ENCODE measurements at places on chromosomes 5 and 9.

DNA sequence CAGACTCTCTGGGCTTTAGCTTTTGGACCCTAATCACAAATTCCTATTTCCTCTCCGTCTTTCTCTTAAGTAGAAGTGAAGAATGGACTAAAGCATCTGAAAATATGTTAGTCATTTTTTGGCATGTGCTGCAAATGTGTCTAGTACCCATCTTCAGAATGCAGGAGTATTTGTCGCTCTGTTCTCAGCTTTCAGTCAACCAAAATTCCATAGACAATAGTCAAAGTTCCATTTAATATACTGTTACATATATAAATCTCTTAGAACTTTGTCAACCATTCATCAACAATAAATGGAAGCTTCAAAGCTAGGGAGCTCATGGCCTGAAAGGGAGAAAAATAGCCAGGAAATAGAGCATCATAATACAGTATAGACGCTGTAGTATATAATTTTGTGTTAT lies 509.4 kb downstream of the BNC2 start:
- no peak for DNase-seq

GRCh38 chr5:54361691-54362411 lies 51.5 kb upstream of the ARL15 start:
- peak; percentile 49 for DNase-seq

GRCh38 chr9:21523021-21524014 lies 41.2 kb upstream of the IFNE start:
- DNase-seq = no peak

- DNase-seq = no peak
Measured at GRCh38 chr5:139668924-139669661, 20.9 kb downstream of the CXXC5 start.

GRCh38 chr5:33321026-33321425 lies 119.7 kb upstream of the TARS1 start:
- peak; percentile 16 for DNase-seq

DNA sequence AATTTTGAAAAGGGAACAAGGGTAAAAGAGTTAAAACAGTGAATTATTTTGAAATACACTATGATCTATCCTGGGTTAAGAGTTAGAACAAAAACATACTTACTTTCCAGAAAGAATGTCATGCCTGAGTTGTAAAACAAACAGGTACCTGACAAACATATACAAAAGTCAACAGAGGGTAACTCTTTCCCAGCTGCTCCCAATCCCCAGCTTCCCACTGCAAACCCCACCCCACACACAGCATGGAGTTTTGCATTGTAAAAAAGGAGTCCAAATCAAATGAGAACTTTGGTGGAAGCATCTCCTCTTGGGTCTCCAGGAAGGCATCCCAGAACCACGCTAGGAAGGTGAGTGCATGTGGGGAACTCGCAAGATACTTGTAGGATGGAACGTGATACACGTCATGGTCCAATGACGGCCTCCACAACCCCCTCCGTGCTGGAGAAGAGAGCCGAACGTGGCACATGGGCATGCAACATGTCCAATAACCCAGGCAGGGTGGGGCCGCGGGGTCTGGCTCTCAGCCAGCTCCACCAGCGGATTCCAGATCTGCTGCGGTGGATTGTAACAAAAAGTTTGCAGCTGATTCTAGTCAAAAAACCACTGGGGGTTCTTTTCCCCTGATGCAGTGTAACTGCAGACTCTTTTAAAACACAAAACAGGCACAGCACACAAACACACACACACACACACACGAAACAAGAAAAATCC lies 55.8 kb downstream of the EPB41L4B start:
- DNase-seq = no peak

DNA sequence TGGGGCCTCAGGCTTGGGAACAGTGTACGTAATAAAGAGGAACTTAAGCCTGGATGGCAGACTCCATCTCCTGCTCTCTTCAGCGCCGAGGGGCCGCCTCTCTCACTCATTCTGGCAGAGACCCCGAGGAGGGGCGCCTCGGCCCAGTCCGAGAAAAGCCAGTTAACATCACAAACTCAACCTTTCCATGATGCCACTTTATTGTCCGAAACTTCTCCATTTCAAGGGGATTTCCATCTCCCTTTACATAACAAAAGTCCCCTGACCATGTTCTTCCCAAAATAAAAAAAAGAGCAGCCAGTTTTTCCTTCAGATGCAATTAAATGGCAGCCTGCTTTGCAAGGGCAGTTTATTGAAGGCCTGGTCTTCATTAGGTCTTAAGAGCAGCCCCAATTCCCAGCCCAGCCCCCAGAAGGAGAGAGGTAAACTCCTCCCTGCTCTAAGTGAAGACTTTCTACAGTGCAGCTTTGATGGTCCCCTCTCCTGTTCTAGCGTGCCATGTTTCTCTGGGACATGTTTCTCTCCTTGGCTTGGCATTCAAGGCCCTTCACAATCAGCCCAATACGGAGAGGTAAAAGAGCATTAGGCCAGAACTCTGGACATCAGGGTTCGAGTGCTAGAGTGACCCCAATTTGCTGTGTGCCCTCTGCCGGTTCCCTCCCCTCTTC lies 19.5 kb upstream of the RAB14 start:
- DNase-seq = peak; percentile 45

GRCh38 chr5:135502836-135503520 lies 32.8 kb downstream of the NEUROG1 start:
- DNase-seq = no peak

DNA sequence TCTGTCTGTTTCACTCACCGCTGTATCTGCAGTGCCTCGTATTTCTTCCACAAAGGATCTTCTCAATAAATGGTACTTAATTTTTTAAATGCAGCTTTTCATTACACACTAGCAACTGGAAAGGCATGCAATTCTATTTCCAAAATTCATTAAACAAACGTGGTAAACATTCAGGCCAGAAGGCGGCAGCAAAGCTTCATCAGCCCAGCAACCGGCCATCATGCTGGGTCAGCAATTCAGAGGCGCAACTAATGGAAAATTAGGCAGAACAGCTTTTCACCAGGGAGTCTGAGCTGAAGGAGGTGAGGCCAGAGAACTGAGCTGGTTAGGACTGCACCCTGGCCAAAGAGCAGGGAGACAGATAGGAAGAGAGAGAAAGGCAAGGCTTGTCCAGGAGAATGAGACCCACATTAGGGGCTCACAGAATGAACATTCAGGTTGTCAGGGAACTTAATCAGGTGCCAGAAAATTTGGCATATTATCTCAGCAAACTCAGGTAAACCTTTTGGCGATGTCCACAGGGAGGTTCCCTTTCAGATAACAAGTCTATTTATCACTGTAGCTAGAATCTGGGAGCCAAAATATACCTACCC lies 17.7 kb upstream of the RNF180 start:
- peak; percentile 74 for DNase-seq

DNA sequence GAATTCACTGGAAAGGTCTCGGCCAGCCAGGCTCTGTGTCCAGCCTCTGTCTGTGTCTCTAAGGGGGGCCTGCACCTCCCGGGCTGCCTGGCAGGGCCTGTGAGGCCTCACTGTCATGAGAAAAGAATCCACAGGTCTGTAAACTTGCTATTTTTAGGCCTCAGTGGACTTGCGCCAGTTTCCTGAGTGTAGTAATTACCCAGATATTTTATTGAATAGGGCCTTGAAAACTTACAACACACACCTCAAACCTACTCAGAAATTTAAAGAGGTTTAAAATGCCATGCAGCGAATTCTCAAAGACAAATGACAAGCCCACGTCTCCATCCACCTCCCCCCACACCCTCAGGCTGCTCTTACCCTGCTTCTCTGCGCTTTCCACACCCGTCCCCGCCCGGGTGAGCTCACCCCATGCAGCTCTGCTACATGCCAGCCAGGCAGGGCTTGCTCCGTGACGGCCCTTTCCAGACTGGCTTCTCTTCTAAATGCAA lies 8.8 kb upstream of the TENT4A start:
- peak; percentile 61 for DNase-seq

GRCh38 chr9:70111042-70111602 lies 67.5 kb downstream of the MAMDC2 start:
- DNase-seq = peak; percentile 86

- DNase-seq = no peak
Measured at GRCh38 chr9:82499337-82499736, 510.8 kb downstream of the SPATA31D1 start.

DNA sequence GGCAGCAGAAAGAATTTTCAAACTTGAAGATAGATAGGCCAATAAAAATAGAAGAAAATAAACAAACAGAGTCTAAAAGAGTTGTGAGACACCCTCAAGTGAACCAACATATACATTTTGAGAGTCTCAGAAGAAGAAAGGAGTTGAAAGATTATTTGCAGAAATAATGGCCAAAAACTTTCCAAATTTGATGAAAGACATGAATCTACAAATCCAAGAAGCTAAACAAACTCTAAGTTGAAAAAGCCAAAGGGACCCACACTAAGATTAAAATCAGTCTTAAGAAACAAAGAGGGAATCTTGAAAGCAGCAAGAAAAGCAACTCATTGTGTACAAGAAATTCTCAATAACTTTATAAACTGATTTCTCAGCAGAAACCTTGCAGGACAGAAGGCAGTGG lies 137.0 kb downstream of the SAXO1 start:
- DNase-seq = no peak

DNA sequence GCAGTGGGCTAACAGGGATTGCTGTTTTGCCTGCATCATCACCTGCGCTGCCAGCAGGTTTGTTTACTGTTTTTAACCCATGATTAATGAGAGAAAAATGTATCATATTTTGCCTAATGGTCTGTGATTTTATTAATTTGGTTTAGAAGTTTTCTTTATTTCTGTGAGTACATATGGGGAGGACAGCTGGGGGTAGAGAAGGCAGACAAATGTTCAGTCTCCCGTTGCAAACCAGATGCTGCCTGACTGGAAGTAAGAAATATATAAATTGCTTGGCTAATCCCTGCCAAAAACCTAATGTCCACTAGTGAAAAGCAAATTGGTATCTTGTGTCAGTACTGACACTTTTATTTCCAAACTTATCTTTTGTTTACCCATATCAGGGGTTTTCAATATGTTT lies 1766.1 kb upstream of the C9orf72 start:
- no peak for DNase-seq

DNA sequence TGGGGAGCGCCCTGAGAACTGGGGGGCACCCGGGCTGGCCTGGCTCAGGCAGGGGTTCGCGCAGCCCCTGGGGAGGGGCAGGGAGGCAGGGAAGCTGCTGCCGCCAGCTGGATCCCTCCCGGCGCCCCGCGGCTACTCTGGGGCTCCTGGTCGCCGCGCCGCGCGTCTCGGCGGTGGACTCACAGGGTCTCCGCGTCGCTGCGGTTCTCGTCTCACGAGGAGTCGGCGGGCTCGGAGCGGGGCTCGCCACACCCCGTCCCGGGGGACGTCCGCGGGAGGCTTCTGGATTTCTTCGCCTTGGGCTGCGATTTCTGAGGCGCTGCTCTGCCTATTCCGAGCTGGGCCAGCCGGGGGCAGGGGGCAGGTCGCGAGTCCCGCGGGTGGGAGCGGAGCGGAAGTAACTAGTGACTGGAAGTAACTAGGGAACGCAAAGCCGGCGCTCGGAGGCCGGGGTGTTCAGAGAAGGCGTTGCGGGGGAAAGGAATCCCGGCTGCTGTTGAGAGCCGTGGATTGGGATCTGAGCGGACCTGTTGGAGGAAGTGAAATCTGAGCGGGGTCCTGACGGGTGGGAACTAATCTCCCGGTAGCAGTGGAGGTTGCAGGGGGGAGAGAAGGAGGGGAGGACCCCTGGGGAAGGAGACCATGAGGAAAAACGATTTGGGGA lies 511 bp downstream of the CYSTM1 start:
- DNase-seq = peak; percentile 87

DNA sequence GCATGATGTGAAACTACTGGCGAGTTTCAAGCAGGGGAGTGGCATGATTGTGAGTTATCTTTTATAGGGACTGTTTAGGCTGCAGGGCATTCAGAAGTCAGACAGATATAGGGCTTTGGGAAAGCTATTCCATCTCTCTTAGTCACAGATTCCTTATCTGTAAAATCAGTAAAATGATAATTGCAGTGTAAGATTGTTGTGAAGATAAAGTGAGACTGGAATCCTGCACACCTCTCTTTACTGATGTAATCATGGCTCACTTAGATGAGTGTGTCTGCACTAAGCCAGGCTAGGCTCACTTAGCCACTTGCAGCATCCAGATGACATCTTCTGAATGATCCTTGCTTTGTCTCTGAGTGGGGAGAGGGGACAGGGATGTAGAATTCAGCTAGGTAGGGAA lies 81.8 kb upstream of the MAMDC2 start:
- no peak for DNase-seq

GRCh38 chr5:149019679-149020078 lies 43.2 kb downstream of the SH3TC2 start:
- DNase-seq = no peak

DNA sequence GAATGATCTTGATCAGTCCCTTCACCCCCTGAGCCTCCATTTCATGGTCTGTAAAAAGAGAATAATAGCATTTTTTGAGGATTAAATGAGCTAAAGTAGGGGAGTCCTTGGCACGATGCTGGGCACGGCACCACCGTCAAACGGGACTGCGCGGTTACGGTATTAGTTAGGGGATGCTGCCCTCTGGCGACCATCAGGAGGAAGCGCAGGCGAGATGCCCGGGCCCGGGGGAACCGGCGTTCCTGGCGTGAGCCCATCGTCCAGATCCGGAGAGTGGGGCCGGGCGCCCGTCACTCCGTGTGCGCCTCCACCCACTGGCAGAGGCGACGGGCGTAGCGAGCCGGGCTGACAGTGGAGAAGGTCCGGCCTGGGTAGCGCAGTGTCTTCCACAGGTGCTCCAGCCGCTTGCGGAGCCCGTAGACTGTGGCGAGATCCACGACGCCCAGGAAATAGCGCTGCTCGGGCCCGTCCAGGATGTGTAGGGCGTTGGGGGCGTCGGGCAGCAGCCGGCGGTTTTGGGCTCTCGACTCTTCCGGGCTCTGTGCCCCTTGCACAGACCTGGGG lies 4.8 kb upstream of the ST6GALNAC4 start:
- peak; percentile 73 for DNase-seq

GRCh38 chr5:33958176-33958575 lies 22.0 kb downstream of the RXFP3 start:
- no peak for DNase-seq

GRCh38 chr5:97534166-97534565 lies 351.1 kb upstream of the RIOK2 start:
- DNase-seq = peak; percentile 63

DNA sequence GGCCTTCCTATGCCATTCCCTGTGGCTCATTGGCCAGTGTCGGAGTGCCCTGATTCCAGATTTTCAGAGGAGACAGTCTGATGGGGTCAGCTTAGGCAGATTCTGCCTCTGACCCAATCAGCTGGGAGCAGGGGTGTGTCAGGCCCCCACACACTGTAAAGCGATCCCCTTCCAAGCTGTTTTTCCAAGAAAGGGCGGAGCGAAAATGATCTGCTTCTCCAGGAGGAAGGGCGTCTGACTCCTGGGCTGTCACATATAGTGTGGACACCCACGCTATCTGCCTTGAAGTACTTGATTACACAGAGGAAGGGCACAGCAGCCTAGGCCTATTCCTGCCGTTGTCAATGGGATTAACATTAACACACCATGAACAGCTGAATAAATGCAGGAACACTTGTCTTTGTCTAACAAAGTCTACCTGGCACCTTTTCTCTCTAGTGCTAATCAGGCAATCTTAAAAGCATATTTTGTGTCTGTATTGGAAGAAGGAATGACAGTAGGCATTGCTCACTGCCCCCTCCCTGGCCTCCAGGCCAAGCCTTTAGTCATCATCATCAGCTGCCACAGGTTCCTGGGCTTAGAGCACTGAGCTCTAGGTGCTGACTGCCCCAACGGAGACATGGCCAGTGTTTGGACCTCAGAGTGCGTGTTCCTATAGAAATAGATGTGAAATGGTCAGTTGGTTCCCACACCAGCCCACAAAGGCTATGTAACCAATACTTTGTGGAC lies 218.7 kb downstream of the MELK start:
- no peak for DNase-seq

- no peak for DNase-seq
Measured at GRCh38 chr5:108367679-108368334, 14.1 kb downstream of the FBXL17 start.
